ENCODE measurements at places on chromosomes 16 and 17.

- peak; percentile 72 for DNase-seq
These were observed 252.3 kb downstream of the SNX29 start for GRCh38 chr16:12228602-12229499.

- no peak for DNase-seq
These were observed 230.7 kb upstream of the CDH5 start for GRCh38 chr16:66135838-66136237.

- DNase-seq = no peak
These were observed 479 bp downstream of the ITGA3 start for GRCh38 chr17:50056217-50056960.

- DNase-seq = no peak
These were observed 11.3 kb downstream of the ASGR1 start for GRCh38 chr17:7167832-7168231.

DNA sequence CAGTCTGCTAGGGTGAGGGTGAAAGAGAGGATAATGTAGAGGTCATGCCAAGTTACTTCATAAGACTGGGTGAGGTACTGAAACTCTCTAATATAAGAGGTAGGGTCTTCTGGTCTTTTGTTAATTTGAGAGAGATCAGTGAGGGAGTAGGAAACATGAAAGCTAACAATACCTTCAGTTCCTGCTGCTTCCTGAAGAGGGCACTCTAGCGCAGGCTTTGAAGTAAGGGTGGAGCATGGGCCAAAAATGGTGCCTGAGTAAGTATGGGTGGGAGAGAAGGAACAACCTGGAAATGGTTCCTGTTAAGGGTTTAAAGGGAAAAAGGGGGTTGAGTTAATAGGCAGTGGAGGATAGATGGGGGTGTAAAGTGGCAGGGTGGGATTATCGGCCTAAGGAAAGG is 2449.5 kb downstream of the TP53TG3F start:
- DNase-seq = no peak

DNA sequence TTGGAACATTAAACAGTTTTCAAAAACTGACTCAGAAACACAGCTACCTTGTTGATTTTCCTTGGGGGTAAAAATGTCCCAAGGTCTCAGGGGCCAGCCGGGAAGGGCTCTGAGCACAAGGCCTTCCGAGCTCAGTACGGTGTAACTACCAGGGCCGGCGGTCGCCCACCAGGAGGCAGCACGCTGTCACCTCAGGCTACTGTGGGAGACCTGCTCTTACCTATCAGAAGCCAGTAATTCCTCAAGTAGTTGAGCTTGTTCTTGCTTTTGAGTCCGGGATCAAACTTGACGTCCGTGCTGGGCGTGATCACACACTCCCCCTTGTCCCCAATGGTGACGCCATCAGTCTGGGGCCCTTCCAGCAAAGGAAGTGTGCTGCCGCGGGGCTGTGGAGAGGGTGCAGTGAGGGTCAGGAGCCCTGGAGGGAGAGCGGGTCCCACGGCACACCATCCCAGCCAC is 43.4 kb upstream of the ICAM2 start:
- no peak for DNase-seq

DNA sequence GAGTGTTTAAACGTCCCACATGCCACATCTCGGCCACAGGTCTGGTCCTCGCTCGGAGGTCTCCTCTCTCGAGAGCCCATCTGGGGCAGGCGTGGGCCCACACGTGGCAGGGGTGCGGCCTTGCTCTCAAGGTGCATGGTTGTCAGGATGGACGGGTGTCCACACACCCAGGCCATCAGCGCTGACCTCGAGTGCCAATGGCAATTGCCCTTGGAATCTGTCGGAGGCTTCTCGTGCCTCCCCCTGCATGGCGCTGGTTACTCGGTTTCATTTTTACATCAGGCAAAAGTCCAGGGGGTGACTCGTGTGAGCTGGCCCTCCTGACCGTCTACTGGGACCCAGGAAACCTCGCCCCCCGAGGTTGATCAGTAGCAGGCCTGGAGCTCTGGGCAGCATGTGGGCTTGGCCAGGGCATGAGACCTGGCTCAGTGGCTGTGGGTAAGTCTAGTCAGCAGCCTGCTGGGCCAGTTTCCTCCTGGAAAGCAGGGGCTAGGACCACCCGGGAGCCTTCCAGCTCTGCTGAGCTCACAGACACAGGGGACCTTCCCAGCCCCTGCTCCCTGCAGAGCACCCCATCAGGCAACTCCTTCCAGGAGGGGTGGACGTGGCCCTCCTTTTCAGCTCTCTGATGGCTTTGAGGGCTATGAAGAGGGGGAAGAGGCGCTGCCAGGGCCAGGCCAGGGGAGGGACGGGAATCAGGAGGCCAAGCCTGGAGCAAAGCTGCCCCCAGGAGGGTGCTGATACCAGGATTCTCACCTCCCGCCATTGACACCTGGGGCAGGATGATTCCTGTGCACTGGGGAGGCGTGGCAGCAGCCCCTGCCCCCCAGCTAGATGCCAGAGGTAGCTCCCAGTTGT is 3.7 kb upstream of the ZNF469 start:
- no peak for DNase-seq

- no peak for DNase-seq
These were observed 7.7 kb upstream of the TUBG2 start for GRCh38 chr17:42651392-42651791.

DNA sequence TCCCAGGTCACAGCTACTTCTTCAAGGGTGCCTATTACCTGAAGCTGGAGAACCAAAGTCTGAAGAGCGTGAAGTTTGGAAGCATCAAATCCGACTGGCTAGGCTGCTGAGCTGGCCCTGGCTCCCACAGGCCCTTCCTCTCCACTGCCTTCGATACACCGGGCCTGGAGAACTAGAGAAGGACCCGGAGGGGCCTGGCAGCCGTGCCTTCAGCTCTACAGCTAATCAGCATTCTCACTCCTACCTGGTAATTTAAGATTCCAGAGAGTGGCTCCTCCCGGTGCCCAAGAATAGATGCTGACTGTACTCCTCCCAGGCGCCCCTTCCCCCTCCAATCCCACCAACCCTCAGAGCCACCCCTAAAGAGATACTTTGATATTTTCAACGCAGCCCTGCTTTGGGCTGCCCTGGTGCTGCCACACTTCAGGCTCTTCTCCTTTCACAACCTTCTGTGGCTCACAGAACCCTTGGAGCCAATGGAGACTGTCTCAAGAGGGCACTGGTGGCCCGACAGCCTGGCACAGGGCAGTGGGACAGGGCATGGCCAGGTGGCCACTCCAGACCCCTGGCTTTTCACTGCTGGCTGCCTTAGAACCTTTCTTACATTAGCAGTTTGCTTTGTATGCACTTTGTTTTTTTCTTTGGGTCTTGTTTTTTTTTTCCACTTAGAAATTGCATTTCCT is 3.4 kb upstream of the LPCAT2 start:
- DNase-seq = no peak

- no peak for DNase-seq
These were observed 1.9 kb downstream of the SLC39A11 start for GRCh38 chr17:73090396-73091202.

DNA sequence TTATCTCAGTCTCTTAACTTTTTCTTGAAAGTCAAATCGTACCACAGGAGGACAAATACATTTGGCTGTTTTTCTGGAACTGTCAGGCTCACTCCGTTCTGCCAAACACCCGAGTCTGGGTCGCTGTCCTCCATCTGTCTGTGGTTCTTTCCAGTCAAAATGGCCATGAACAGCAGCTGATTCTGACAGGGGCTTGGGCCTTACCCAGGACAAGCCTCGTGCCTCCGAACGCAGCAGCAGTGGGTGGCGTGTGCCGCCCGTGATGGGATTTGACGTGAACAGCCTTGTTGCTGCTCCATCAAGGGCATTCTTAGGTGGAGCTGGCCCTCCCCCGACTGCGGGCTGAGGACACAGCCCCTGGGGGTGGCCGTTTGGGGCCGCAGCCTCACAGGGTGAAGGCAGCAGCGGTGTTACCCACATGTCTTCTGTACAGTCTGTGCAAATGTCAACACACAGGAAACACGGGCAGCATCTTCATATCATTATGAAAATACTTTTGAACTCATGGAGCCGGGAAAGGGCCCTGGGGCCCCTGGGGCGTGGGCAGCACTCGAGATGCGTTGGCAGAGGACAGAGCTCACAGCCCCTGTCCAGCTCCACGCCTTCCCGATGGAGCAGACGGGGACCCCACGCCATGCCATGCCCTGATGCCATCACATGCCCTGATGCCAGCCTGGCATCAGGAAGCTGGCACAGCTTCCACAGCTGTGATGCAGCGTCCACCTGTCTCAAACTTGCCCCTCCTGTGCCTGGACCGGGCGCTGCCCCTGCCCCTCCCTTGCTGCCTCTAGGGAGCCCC is 8.6 kb upstream of the ACSF3 start:
- no peak for DNase-seq

GRCh38 chr16:1331712-1332617 is 1.5 kb upstream of the BAIAP3 start:
- DNase-seq = peak; percentile 77

GRCh38 chr17:49739641-49740271 is 24.2 kb downstream of the FAM117A start:
- DNase-seq = no peak

- DNase-seq = no peak
These were observed 38.4 kb upstream of the ARL4D start for GRCh38 chr17:43360376-43360738.

DNA sequence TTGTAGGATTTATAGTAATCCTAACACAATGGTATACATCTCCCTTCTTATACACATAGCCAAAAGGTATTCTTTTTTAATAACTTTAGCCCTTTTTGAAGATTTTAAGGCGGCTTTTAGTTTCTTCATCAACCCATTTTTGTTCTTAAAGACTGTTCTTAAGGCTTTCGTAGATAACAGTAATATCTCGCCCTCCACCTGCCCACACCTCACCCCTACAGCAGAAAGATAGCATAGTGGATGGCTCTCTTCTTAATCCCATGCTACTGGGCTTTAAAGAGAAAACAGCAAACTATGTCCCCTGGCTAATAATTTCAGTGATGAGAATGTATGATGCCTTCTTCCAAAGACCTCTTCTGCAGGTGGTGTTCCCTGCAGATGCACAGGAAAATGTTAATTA is 8.6 kb downstream of the IGSF6 start:
- DNase-seq = no peak

GRCh38 chr17:67575325-67575724 is 142.4 kb upstream of the NOL11 start:
- no peak for DNase-seq

DNA sequence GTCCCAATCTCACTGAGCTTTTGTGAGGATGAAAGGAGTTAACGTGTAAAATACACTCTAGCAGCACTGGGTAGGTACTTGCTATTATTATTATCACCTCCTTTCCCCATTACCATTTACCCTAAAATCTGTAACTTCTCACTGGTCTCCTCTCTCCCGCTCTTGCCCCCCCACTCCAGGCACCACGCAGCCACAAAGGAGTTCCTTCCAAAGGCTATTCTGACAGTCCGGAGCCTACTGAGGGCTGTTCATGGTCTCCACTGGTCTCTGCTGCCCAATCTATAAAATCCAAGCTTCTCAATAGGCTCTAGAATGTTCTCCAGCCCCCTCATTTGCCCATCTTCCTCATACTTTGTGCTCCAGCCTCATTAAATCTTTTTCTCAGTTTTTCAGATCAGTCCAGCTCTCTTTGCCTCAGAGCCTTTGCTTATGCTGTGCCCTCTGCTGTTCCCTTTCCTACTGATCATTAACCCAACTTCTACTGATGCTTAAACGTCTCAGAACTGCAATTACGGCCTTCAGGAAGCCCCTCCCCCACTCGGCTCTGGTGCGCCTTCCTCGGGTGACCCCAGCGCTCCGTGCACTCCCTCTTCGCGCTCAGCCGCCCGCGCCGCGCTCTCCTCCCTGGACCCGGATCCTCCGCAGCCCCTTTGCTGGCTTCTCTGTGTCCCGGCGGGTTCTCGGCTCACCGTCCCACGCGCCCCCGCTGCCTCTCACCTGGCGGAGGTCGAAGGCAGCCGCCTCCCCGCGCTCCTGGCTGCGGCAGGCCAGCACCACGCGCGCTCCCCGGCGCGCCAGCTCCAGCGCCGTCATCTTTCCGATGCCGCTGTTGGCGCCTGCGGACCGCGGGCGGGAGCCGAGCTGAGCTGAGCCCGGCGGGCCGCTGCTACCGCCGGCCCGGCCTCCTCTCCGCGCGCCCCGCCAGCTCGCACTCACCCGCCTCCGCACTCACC is 737 bp downstream of the DHRS13 start:
- no peak for DNase-seq

GRCh38 chr17:51270636-51271035 is 10.3 kb downstream of the UTP18 start:
- no peak for DNase-seq

DNA sequence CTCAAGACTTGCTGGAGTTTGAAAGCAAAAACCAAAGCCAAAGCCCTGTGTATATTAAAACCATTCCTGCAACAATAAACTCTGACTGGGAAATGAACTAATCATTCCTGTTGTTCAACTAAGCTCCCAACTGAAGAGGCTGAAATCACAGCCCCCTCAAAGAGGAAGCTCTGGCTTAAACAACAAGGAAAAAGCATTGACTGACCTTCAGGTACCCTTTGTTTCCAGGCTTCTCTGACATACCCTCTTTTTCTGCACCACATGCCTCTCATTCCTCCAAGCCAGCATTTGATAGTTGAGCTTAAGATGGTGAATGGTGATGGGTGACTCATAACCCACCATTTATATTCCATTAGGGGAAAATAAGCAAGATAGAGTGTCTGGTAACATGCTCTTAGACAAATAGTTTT is 470.9 kb upstream of the SOX9 start:
- no peak for DNase-seq

DNA sequence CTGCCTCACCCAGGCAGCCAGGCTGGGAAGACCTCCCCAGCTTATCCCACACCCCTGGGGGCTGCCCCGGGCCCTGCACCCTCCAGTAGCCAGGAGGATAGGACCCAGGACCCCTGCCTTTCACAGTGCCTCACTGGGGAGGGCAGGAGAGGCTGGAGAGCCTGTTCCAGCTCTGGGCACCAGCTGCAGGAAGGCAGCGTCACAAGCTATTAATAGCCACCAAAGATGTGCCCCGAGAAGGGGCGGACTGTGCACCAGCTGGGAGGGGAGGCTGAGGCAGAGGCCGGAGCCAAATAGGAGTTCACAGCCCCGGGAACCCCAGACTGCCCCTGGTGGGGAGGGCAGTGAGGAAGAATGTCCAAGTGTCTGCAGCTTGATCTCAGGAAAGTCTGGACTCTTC is 8.8 kb downstream of the SBK1 start:
- no peak for DNase-seq

DNA sequence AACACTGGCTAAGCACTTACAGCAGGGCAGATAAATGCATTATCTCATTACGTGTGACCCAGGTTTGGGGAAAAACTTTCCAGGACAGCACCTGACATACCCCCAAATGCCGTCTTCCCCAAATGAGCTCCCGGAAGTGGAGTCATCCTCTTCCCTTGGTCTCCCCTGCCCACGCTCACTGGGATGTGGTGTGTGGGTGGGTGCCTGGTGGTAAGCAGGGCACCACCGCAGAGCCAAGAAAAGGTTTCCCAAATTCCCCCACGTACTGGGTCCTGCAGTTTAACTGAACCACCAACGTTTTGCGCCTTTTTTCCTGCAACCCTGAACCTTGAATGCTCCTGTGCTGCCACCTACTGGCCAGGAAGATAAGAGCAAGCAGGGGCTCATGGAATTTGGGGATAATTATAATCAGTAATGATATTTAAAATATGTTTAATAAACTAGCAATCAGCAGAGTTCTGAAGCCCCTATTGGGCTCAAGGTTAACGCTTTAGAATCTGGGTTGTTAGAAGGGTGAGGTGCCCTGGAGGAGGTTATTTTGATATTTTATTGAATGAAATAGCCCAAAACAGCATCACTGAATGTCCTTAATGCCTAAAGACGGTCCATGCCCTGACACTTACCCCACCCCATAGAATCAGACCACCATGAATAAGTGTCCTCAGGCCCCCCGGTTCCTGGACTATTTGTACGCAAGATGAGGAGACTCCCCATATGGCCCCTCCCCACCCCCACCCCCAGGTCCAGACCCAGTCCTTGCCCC is 8.0 kb downstream of the SPPL2C start:
- DNase-seq = peak; percentile 12

- no peak for DNase-seq
These were observed 55.6 kb upstream of the ALOX12 start for GRCh38 chr17:6940186-6940649.
